Brain (organoid and tissue), 16 donors: ENCODE measurements at places on chromosomes 2 and 18. TPM values are rescaled to one million over a fixed set of nuclear protein-coding genes. Genes with fewer than 3 reads are reported as not detected.

Gene HOXD13
- 9.8 TPM for polyA plus RNA-seq

Gene C1GALT1C1L
- not detected for polyA plus RNA-seq

Gene NMUR1
- 0.24 TPM for polyA plus RNA-seq

GRCh38 chr2:180367815-180368214 is 360.7 kb upstream of the CWC22 start:
- DNase-seq, result no peak

DNA sequence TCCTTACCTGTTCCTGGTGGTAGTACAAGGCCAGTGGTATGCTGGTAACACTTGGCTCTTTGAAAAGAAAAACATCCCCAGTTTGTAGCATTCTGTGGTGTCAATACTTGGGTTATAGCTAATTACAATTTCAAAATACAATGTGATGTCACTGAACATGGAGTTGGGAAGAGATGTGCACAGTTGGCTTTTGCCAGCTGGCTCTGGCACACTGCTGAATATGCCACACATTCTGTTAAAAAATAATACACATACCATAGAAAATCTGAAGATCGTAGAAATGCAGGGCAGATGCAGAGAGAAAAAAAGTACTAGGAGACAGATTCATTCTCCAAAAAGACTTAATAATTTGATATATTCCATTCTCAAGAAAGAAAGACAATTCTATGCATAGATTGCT is 101.5 kb downstream of the TACR1 start:
- peak; percentile 90 for DNase-seq

- no peak for DNase-seq
Observed at GRCh38 chr2:111052621-111053020, 68.1 kb upstream of the BCL2L11 start.

- no peak for DNase-seq
Observed at GRCh38 chr2:9836517-9836916, 6.8 kb upstream of the TAF1B start.

DNA sequence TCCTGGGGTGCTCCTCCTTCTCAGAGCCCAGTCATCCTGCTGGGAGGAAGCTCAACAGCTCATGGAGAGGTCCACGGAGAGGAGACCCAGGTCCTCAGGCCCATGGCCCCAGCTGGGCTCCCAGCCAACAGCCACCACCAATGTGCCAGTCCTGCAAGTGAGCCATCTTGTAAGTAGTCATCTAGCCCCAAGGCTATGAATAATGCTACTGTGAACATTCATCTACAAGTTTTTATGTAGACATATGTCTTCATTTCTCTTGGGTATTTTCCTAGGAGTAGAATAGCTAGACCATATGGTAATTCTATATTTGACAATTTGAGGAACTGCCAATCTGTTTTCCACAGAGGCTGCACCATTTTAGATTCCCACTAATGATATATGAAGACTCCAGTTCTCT is 166.1 kb downstream of the MTCL1 start:
- no peak for DNase-seq
